ENCODE measurements at places on chromosomes 3 and 15.

DNA sequence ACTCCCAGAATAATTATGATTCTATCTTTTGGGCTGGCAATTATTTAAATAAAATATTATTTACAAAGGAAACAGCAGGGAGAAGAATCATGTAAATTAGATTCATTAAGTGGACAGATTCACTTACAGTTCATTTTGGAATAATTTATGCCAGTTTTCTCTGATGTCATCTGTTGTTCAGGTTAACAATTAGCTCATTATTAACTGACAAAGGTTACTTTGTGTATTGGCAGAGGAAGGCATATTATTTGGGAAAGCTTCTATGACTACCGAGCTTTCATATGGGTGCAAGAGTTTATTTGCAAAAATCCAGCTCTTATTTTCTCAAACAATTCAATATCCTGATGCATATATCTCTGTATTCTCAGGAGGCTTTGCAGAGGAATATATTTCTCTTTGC is 224.4 kb downstream of the CHST2 start:
- DNase-seq: no peak

- DNase-seq: no peak
Observed at GRCh38 chr3:169583269-169583668, 80.2 kb downstream of the MECOM start.

DNA sequence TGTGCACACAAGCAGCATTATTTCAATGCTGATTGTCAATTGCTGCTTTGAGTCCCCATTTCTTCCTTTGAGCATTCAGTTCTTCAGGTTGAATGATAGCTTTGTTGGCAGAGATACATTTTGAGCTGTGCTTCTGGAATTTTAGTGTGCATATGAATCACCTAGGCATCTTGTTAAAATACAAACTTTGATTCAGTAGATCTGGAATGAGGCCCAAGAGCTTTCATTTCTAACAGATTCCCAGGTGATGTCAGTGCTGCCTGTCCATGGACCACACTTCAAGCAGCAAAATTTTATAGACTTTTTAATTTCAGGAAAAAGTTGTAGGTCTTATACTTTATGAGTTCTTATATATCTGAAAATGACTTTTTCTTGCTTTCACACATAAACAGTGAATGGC is 131.1 kb downstream of the ADAMTSL3 start:
- no peak for DNase-seq

DNA sequence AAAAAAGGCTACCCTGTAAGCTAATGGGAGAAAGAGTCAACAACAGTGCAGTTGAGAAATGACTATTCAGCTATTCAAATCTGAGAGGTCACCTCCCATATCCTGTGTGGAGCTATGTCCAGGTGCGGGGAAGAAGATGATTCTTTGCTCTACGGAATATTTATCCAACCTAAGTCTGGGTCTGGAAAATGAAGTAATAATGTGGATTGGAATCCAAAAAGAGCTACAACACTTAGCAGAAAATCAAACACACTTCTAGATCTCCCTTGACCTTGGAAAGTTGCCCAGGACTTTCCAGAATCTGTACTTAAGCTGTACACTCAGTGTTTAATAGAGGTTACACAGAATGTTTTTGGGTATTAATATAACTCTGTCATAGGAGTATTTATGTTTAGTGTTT is 251.9 kb downstream of the NAALADL2 start:
- no peak for DNase-seq

- DNase-seq: no peak
Observed at GRCh38 chr3:16151109-16151508, 23.4 kb upstream of the GALNT15 start.

DNA sequence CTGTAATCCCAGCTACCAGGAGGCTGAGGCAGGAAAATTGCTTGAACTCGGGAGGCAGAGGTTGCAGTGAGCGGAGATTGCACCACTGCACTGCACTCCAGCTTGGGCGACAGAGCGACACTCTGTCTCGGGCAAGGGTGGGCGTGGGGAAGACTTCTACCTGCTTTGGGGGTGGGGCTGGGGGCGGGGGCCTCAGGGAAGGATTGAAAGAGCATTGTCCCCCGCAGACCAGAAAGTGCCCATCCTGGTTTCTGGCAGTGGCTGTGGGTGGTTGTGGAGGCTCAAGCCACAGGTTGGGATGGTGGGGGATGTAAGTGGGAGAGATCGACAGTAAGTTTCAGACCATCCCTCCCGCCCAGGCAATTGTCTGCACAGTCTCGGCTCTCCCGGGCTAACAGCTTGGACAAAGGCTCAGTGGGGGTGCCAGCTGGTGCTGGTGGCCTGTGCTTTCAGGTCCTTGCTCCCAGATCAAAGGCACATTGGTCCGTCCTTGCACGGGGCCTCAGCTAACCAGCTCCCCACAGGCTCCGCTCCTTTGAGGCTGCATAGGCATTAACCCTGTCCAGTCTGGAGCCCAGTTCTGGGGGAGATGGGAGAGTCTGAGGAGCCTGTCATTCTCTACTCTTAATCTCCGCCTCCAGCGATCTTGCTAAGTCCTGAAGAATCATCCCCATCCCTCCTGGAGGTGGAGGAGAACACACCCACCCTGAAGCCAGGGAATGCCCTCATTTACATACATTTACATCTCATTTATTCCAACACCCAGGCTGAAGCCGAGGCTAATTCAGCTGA is 8.6 kb downstream of the SCN5A start:
- DNase-seq: no peak

GRCh38 chr15:93997071-93997658 is 234.2 kb upstream of the MCTP2 start:
- no peak for DNase-seq

DNA sequence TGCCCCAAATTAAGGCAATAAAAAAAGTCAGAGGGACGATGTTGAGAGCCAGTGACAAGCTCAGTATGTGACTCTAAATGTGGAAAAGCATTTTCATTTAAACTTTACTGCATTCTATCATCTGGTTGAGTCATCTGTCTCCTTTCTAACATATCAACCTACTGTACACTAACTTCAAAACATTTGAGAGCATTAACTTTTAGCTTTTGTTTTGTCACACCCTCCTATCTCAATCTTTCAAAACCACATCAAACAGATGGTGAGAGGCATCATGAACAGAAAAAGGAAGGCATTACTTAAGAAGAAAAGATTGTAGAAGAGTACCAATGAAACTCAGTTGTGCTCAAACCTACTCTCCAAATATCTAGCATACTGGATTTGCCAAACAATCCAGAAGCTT is 4.8 kb downstream of the LRRC58 start:
- no peak for DNase-seq

GRCh38 chr3:197791892-197792647 is 1.0 kb downstream of the LRCH3 start:
- no peak for DNase-seq

- DNase-seq: no peak
Observed at GRCh38 chr15:77291107-77291506, 128.8 kb downstream of the PEAK1 start.

DNA sequence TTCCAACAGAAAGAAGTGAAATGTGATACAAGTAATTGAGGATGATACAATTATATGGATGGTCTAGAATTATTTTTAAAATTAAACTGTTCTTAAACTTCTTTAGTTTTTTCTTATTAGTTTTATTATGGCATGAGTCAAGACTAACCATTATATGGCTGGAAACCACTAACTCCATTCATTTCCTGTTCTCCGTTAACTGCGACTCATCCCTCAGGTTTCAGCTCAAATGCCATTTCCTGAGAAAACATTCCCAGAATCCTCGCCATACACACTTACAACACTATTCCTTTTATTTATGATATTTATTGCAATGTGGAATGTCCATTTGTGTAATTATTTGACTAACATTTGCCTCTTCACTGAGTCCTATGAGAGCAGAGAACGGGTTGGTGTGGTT is 394.1 kb downstream of the SOX2 start:
- DNase-seq: no peak

GRCh38 chr3:182889948-182890629 is 90.2 kb downstream of the DCUN1D1 start:
- no peak for DNase-seq

DNA sequence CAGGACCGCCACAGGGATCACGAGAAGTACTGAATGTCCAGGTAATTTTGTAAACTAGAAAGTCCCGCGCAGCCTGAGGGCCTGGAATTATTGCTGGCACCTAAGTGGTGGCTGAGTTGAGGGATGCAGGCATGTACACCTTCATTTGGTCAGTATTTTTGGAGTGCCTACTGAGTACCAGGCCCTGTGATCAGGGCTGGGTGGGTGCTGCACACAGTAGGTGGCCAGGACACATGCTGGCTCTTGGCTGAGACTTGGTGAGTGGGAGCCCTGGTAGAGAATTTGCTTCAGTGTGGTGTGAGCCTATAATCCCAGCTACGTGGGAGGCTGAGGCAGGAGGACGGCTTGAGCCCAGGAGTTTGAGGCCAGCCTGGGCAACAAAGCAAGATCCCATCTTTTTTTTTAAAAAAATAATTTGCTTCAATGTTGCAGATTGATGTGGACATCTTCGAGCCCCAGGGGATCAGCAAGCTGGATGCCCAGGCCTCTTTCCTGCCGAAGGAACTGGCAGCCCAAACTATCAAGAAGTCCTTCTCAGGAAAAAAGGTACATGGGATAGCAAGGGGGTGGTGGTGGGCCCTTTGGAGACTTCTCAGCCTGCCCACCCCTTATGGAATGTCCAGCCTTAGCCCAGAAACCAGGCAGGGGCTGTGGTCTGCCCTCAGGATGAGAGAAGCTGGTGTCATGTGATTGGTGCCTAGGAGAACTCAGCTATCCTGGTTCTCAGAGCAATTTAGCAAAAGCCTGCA is 2.6 kb downstream of the ITIH1 start:
- DNase-seq: no peak

GRCh38 chr15:31326875-31327668 is 437 bp downstream of the KLF13 start:
- no peak for DNase-seq

DNA sequence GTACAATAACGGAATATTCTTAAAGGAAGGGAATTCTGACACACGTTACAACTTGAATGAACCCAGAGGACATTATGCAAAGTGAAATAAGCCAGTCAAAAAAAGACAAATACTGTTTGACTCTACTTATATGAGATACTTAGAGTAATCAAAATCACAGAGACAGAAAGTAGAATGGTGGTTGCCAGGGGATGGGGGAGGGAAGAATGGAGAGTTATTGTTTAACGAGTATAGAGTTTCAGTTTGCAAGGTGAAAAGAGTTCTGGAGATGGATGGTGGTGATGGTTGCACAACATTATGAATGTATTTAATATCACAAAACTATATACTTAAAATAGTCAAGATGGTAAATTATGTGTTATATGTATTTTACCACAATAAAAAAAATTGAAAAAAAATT is 112.9 kb upstream of the ARHGEF3 start:
- no peak for DNase-seq

GRCh38 chr3:29683018-29683993 is 402.4 kb downstream of the RBMS3 start:
- no peak for DNase-seq

DNA sequence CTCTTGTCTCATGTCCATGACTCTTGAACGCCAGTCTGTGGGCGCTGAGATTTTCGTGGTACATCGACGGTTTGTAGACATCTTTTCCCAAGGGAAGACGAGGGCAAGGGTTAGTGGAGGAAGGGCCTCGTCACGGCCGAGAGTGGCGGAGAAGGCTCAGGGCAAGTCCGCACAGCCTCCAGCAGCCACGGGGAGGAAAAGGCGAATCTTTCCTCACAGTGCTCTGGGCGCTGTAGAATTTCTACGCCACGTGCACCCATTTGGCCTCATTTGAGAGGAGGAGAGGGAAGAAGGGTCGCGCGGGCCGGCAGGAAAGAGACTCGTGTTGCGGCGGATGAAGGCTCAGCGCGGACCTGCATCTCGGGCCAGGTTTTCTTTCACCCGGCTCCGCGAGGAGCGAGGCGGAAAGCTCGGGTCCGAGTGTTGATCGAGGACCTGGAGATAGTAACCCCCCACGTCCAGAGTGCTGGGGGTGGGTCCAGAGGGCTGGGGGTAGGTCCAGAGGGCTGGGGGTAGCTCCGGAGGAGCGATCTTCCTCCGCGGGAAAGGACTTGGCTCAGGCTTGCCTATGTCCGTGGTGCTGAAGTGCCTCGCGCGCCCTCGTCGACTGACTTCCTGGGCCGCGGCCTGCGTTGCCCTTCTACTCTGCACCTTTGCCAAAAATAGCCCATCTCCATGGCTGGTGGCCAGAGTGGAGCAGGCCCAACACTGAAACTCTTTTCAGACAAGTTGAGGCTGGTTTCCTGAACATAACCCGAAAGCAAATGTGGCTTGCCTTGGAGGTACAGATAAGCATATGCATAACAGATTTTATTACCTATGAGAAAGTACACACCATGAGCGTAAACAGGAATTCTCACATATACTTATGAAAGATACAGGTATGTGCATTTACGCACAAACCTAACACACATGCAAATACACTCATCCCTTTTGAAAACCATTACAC is 1.1 kb downstream of the SLC35G2 start:
- no peak for DNase-seq

DNA sequence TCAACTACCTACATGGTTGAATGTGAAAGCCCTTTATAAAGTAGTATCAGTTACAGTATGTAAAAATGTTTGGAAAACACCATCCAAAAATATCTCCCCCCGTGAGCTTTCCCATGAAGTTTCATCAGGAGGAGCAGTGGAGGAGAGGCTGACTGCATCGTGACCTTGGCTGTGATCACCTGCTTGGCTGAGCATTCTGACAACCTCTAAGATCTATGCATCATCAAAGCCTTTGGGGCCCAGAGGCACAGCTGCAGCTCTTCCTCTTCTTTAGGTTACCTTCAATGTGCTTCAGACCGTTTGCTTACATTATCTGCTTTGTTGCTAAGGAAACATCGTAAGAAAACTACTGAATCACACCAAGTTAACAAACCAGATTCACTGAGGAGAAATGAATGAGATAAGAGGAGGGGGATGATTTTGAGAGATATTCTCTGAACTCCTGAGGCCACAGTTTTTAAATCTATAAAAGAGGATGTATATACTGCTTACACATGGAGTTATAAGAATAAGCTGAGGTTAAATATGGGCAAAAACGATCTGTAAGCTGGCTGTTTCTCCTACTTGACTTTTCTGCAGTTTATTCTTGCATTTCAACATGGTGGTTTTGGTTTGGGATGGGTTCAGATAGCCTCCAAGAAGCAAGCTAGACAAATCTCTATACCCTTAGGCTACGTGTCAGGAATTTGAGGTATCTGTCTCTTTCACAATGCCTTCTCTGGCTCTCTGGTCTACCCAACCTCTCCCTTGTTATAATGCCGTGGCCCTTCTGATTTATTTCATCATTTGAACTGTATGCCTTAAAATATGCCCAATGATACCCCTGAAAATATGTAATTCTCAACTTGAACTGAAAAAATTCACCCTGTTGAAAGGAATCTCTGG is 4.0 kb downstream of the GCSAM start:
- no peak for DNase-seq

DNA sequence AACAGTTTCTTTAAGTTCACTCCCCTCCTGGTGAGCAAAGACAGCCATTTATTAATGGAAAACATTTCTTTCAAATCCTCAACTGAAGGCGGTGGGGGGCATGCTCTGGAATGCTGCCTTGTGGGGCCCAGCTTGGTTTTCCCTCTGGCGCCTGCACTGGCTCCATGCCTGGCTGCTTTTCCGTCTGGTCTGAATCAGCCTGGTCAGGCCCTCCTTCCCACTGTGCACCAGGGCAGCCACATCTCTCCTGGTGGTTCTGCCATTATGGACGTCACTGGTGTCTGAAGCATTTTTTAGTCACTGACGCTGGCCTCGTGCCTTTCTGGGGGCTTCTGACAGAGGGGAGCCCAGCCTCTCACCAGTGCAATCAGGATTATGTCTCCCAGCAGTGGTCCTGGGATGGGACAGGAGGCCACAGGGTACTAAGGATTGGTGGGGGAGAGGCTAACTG is 57.6 kb upstream of the APEH start:
- DNase-seq: no peak

- DNase-seq: no peak
Observed at GRCh38 chr3:136249091-136249490, 1.0 kb upstream of the PCCB start.

GRCh38 chr15:101497017-101497416 is 7.5 kb upstream of the PCSK6 start:
- DNase-seq: no peak

All from HS-27A (cell line).